Ecto neural progenitor cell (in vitro differentiated cells): ENCODE measurements at places on chromosomes 12 and 14.

GRCh38 chr12:109533487-109533740 lies 39.9 kb downstream of the MMAB start:
- no peak for DNase-seq

DNA sequence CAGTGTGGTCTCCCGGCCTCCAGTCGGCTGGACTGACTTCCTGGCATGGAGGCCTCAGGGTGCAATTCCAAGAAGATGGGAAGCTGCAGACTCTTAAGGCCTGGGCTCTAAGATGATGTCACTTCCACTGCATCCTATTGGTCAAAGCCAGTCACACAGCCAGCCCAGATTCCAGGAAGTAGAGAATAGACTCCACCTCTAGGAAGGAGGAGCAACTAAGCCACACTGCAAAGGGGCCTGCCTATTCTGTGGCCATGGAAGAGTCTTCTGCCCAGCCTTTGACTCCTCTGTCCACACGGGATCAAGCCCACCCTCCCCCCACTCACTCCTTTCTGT lies 103.9 kb upstream of the RFLNA start:
- DNase-seq: no peak

- no peak for DNase-seq
Observed at GRCh38 chr14:89289477-89289876, 127.6 kb downstream of the FOXN3 start.

DNA sequence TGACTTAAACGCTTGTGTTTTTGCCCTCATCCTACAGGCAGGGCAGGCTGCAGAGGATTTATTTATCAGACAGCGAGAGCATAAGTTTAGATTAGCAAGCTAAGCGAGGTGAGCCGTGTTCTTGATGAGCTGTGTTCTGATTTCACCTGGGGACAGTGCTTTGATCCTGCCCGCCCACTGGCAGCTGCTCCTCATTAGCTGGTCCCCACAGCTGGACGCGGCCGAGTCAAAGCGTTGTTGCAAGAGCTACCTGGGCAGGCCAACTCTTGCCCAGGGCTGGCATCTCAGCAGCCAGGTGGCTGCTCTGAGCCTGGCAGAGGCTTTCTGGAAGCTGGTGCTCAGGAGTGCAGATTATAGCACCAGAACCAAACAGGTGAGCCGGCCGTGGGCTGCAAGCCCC lies 46.8 kb upstream of the BEGAIN start:
- no peak for DNase-seq

GRCh38 chr12:85273381-85274314 lies 6.4 kb upstream of the ALX1 start:
- peak; percentile 66 for DNase-seq

DNA sequence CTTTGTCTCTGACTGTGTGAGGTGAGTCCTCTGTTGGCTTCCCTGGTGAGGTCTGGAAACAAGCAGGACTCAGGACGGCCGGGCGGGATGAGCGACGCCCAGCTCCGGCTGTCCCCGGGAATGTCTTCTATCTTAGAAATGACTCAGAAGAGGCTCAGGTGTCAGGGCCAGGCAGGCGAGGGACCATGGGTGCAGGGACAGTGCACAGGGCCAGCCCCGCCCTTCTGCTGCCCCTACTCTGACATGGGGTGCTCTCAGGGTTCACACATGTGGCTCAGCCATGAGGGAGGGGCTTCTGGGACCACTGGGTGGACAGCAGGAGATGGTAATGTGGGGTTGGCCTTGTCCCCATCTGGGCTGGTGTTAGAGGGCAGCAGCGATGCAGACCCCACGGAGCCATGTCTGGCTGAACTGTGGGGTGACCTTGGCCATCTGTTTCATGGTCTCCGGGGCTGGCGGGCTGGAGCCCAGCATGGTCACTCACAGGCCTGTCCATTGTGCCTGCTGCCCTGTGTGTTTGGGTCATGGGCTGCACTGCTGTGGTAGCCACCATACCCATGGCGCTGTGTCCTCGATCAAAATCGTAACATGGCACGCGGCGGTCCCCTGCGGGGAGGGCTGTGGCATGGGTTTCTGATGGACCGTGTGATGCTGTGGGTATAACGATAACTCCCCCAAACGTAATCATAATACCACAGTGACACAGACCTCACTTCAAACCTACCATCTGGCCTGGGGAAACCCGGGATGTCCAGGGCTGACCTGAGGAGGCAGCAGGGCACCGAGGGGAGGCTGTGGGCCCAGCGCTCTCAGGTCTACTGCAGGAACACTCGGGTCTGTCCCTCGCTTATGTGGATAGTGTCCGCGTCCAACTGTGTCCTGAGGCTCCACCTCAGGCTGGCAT lies 368.8 kb downstream of the TMEM121 start:
- no peak for DNase-seq

GRCh38 chr12:59403259-59403932 lies 192.4 kb upstream of the SLC16A7 start:
- DNase-seq: peak; percentile 58

GRCh38 chr12:94111302-94111701 lies 37.1 kb upstream of the PLXNC1 start:
- DNase-seq: no peak

GRCh38 chr12:69981881-69982475 lies 157.0 kb downstream of the MYRFL start:
- no peak for DNase-seq

- DNase-seq: peak; percentile 95
Observed at GRCh38 chr12:120397824-120398540, 29.0 kb upstream of the MSI1 start.

DNA sequence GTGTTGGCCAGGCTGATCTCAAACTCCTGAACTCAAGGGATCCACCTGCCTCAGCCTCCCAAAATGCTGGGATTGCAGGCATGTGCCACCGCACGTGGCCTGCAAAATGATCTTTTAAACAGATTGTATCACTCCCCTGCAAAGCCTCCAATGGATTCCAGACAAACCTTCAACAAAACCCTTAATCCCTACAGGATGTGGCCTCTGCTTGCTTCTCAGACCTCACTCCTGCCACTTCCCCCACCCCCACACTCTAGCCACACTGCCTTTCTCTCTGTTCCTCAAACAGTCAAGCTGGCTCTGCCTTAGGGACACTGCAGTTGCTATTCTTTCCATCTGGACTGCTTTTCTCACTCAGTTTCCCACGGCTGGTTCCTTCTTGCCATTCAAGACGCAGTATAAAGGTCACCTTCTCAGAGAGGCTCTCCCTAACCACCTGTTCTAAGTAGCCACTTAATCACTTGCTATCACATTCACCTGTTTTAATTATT lies 47.3 kb upstream of the TMED10 start:
- peak; percentile 69 for DNase-seq

DNA sequence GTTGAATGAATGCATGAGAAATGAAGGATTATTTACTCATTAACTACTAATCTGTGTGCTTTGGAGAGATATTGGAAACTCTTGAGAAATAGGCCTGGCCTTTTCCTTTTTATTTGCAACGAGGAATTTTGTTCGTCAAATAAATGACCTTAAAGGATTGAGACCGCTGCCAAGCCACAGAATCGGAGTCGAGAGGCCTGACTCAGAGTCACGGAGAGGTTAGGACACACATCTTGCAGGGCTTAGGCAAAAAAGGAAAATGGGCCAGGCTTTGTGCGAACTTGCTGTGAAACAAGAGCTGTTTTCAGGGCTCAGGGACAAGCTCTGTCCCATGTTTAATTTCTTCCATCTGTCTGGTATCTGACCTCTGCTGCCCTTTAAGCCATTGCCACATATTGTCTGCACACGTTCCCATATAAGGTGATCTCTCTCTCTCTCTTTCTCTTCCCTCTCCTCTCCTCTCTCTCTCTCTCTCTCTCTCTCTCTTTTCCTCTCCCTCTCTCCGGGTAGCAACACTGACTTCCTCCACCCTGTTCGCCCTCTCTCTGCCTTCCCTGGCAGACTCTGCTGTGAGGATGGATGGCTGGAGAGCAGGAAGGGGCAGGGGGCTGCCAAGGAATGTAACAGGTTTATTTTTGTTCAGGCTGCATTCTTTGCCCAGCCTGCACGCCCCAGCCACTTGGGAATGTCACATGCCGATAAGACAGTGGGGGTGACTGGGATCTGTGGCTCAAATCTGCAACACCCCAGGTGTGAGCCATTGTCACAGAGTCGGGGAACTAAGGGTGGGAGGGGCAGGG lies 14.9 kb upstream of the IFT81 start:
- no peak for DNase-seq

DNA sequence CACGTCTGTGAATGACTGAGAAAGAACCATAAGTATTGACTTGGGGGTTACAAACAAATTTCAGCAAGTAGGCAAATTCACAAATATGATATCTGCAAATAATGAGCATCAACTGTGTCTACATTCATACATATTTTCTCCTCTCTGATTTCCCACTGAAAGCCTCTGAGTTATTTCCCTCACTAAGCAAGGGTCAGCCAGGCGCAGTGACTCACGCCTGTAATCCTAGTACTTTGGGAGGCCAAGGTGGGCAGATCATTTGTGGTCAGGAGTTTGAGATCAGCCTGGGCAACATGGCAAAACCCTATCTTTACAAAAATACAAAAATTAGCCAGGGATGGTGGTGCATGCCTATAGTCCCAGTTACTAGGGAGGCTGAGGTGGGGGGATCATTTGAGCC lies 80.8 kb downstream of the SLC25A21 start:
- DNase-seq: no peak
